ENCODE measurements at places on chromosomes 4 and X. TPM values are rescaled to one million over a fixed set of nuclear protein-coding genes. Genes with fewer than 3 reads are reported as not detected.

Gene GAB3
- 0.94 TPM for total RNA-seq

Gene SMS
- 120 TPM for total RNA-seq

Gene SNCA
- 69.5 TPM for total RNA-seq

Gene VCX3B
- total RNA-seq, result not detected

Gene NLRP2B
- 0.31 TPM for total RNA-seq

Gene MAGT1
- 14.7 TPM for total RNA-seq

Gene KLHL13
- 31.3 TPM for total RNA-seq

Gene SOWAHD
- total RNA-seq, result 0.31 TPM

Gene PDE6B
- 3.4 TPM for total RNA-seq

Gene SSX1
- total RNA-seq, result not detected

Gene AKAP14
- total RNA-seq, result not detected

Gene LRRC66
- 1.9 TPM for total RNA-seq

Gene YY2
- 4.4 TPM for total RNA-seq

Gene FABP2
- not detected for total RNA-seq

Gene LRAT
- 0.94 TPM for total RNA-seq

Gene SMIM10L2A
- total RNA-seq, result 9.7 TPM

Gene PDCL2
- not detected for total RNA-seq

Gene ANOS1
- total RNA-seq, result 18.8 TPM
